Esophagus squamous epithelium (tissue), 5 donors: ENCODE measurements at places on chromosomes 12 and 14. TPM values are rescaled to one million over a fixed set of nuclear protein-coding genes. Genes with fewer than 3 reads are reported as not detected.

DNA sequence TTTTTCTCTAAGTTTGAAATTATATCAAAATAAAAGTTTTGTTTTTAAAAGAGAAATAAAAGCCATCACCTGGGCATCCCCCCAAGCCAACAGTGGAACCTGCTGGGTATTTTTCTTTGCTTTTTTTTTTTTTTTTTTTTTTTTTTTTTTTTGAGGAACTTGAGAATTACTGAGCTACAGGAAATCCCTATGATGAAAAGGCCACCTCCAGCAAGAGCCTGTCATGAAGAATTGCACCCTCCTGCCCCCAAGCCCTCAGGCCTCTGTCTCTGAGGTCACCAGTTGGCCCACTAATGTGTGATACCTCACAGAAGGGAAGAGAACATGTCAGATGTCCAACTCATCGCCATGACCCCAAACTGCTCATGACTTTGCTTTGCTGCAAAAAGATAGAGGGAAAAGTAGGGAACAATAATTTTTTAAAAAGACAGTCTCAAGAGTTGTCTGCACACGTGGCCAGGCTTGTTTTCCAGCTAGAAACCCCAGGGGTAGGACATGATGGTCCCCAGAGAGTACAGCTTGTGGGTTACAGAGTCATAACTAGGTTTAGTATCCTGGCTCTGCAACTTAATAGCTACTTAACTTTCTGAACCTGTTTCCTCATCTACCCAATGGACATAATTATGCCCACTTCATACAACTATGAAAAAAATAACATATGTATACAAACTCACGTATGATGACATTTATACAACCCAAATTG, 124.3 kb upstream of the EGLN3 start:
- no peak overlapping the region for H3K4me3 ChIP-seq
- H3K36me3 ChIP-seq: no peaks in the 10 kb centered on the region
- H3K27ac ChIP-seq: no peak overlapping the region
- no peaks in the 10 kb centered on the region for H3K4me1 ChIP-seq

- H3K4me3 ChIP-seq: no peak overlapping the region
- no peaks in the 10 kb centered on the region for H3K27me3 ChIP-seq
- DNase-seq: no peak
These were observed 14.6 kb upstream of the CACNB3 start for GRCh38 chr12:48803675-48804074.

The CDCA3 gene
- 20.0 TPM for total RNA-seq

The PLA2G1B gene
- not detected for total RNA-seq

- no peak for DNase-seq
- no peaks in the 10 kb centered on the region for H3K27me3 ChIP-seq
- peaks cover 22% of the 10 kb centered on the region for H3K4me1 ChIP-seq
- no peak overlapping the region for H3K4me3 ChIP-seq
These were observed 62.6 kb upstream of the TMCC3 start for GRCh38 chr12:94712815-94713515.

- peaks cover 8% of the 10 kb centered on the region for H3K4me1 ChIP-seq
- H3K36me3 ChIP-seq: no peaks in the 10 kb centered on the region
- H3K4me3 ChIP-seq: no peak overlapping the region
These were observed 110.6 kb downstream of the PRMT8 start for GRCh38 chr12:3601461-3602150.

- H3K27ac ChIP-seq: no peak overlapping the region
- H3K36me3 ChIP-seq: no peaks in the 10 kb centered on the region
- DNase-seq: no peak
- H3K27me3 ChIP-seq: no peaks in the 10 kb centered on the region
These were observed 69.5 kb downstream of the SPPL3 start for GRCh38 chr12:120834489-120835303.

The SALL2 gene
- total RNA-seq: 1.5 TPM

DNA sequence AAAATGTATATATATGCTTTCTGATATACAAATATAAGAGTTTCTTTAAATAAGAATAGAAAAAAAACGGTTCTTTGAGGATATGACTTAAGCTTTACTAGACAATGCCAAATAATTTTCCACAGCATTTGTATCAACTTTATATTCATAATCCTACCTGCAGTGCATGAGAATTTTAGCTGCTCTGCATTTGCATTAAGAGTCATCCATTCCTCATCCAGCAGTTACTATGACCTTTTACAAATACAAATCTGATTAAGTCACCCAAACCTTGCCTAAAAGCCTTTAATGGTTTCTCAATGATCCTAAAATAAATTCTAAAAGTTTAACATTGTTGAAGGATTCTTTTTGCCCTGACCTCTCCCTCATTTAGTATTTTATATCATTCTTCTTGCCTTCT, 116.5 kb downstream of the MGAT4C start:
- no peaks in the 10 kb centered on the region for H3K27me3 ChIP-seq
- no peaks in the 10 kb centered on the region for H3K4me1 ChIP-seq
- DNase-seq: no peak
- H3K36me3 ChIP-seq: no peaks in the 10 kb centered on the region
- no peak overlapping the region for H3K27ac ChIP-seq
- no peak overlapping the region for H3K4me3 ChIP-seq

- peaks cover 21% of the 10 kb centered on the region for H3K4me1 ChIP-seq
- peaks cover 18% of the 10 kb centered on the region for H3K27me3 ChIP-seq
- no peaks in the 10 kb centered on the region for H3K36me3 ChIP-seq
- H3K4me3 ChIP-seq: no peak overlapping the region
- peak overlapping the region; percentile 12 for H3K27ac ChIP-seq
These were observed 9.3 kb downstream of the SYNE3 start for GRCh38 chr14:95507174-95507573.

The RIN3 gene
- 9.7 TPM for total RNA-seq

The TBC1D30 gene
- total RNA-seq: 1.8 TPM

The NFATC4 gene
- 15.5 TPM for total RNA-seq

The TFCP2 gene
- 11.9 TPM for total RNA-seq

DNA sequence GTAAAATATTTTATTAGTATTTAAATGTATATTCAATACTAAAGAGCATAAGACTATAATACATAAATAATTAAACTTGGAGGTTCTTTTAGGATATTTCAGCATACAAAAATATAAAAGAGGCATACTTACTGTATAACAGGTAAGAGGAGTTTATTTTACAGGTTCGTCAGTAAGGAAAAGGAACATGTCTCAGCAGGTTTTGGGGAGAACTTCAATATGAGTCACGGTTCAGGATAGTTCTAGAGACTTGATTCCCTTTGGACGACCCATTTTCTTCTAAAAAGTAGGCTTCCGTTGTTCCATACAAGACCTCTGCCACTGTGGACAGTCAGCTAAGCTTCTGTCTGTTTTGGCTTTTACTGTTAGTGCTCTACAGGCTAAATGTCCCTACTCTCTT, 181.1 kb downstream of the ALX1 start:
- H3K4me1 ChIP-seq: no peaks in the 10 kb centered on the region
- peaks cover 4% of the 10 kb centered on the region for H3K27me3 ChIP-seq
- no peak for DNase-seq
- H3K36me3 ChIP-seq: no peaks in the 10 kb centered on the region

GRCh38 chr12:27812502-27812901, 32.5 kb upstream of the MANSC4 start:
- H3K27ac ChIP-seq: no peak overlapping the region
- no peaks in the 10 kb centered on the region for H3K27me3 ChIP-seq
- H3K4me3 ChIP-seq: no peak overlapping the region
- H3K36me3 ChIP-seq: no peaks in the 10 kb centered on the region
- no peak for DNase-seq

The PTPRR gene
- total RNA-seq: not detected

- H3K4me3 ChIP-seq: no peak overlapping the region
- no peaks in the 10 kb centered on the region for H3K27me3 ChIP-seq
- no peak for DNase-seq
- peaks cover 74% of the 10 kb centered on the region for H3K4me1 ChIP-seq
These were observed 6.7 kb downstream of the GLTP start for GRCh38 chr12:109873653-109874052.

The CRACR2A gene
- total RNA-seq: 0.91 TPM

GRCh38 chr14:32012062-32012461, 65.0 kb upstream of the ARHGAP5 start:
- no peak for DNase-seq
- H3K4me1 ChIP-seq: peaks cover 11% of the 10 kb centered on the region
- H3K27ac ChIP-seq: no peak overlapping the region
- H3K27me3 ChIP-seq: no peaks in the 10 kb centered on the region
- H3K36me3 ChIP-seq: no peaks in the 10 kb centered on the region
- H3K4me3 ChIP-seq: no peak overlapping the region

DNA sequence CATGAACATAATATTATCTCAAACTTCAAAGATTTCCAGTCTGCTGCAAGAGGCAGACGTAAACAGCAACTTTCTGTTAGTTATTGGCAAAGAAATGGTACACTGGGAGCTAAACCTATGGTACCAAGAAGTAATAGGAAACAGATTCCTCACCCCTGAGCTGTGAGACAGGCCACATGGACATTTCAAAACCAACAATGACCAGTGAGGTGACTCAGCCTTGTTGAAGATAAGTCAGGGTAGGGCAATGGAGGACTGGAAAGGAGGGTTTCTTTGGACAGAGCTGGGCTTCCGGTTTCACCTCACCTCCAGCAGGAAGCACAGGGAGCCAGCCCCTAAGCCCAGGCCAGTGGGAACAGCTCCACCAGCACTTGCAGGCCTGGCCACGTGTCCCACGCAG, 1320.5 kb downstream of the AACS start:
- H3K36me3 ChIP-seq: no peaks in the 10 kb centered on the region
- no peaks in the 10 kb centered on the region for H3K27me3 ChIP-seq
- no peak overlapping the region for H3K27ac ChIP-seq
- no peaks in the 10 kb centered on the region for H3K4me1 ChIP-seq
- H3K4me3 ChIP-seq: no peak overlapping the region
- DNase-seq: no peak

- H3K27me3 ChIP-seq: no peaks in the 10 kb centered on the region
- peak; percentile 12 for DNase-seq
These were observed 634 bp downstream of the MED13L start for GRCh38 chr12:116276652-116277466.

The GPRC5D gene
- total RNA-seq: 0.95 TPM

The CAND1 gene
- 77.4 TPM for total RNA-seq

- peaks cover 1% of the 10 kb centered on the region for H3K4me1 ChIP-seq
- H3K4me3 ChIP-seq: no peak overlapping the region
- H3K36me3 ChIP-seq: no peaks in the 10 kb centered on the region
- no peaks in the 10 kb centered on the region for H3K27me3 ChIP-seq
These were observed 6.9 kb downstream of the TBC1D15 start for GRCh38 chr12:71846322-71846940.

DNA sequence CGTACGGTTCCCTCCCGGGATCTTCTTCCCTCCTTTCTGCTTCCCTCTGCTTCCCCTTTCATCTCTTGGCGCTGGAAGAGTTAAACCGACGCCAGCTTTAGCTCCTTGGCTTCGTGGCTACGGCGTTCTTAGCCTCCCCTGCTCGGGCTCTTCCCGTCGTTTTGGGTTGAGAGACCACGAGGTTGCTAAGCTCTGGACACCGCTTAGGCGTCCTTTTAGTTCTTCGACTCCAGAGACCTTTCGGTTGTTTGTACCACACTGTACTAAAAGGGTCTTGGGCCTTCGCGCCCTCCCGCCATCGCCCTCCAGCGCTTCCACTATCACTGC, 545 bp downstream of the CPSF2 start:
- H3K4me3 ChIP-seq: peak overlapping the region; percentile 98
- peak overlapping the region; percentile 96 for H3K27ac ChIP-seq
- H3K36me3 ChIP-seq: no peaks in the 10 kb centered on the region
- H3K4me1 ChIP-seq: peaks cover 14% of the 10 kb centered on the region

The KLHDC1 gene
- 0.97 TPM for total RNA-seq

- no peaks in the 10 kb centered on the region for H3K4me1 ChIP-seq
- no peak for DNase-seq
- no peak overlapping the region for H3K4me3 ChIP-seq
- no peak overlapping the region for H3K27ac ChIP-seq
- H3K27me3 ChIP-seq: no peaks in the 10 kb centered on the region
- H3K36me3 ChIP-seq: no peaks in the 10 kb centered on the region
These were observed 66.0 kb downstream of the BHLHE41 start for GRCh38 chr12:26058818-26059217.

GRCh38 chr14:93628048-93628447, 160.2 kb downstream of the PRIMA1 start:
- DNase-seq: no peak
- no peaks in the 10 kb centered on the region for H3K4me1 ChIP-seq
- no peak overlapping the region for H3K27ac ChIP-seq
- no peaks in the 10 kb centered on the region for H3K36me3 ChIP-seq

DNA sequence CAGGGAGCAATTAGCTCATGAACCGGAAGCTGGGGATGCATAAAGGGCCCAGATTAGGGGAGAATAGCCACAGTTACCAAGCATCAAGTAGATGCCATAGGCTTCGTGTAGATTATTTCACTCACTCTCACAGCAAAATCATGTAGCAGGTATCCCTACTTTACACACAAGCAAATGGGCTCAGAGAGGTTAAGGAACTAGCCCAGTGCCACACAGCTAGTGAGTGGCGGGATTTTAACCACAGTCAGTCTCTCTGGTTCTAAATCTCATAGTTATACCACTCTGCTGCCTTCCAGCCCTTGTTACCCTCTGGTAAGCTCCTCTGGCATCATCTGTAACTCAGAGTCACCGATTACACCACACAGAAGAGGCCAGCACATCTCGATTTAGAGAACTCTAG, 49.0 kb downstream of the IQSEC3 start:
- no peak overlapping the region for H3K4me3 ChIP-seq
- H3K27me3 ChIP-seq: peaks cover 57% of the 10 kb centered on the region
- H3K4me1 ChIP-seq: no peaks in the 10 kb centered on the region
- H3K27ac ChIP-seq: no peak overlapping the region

- no peak overlapping the region for H3K4me3 ChIP-seq
- H3K4me1 ChIP-seq: no peaks in the 10 kb centered on the region
- no peak for DNase-seq
- no peaks in the 10 kb centered on the region for H3K36me3 ChIP-seq
These were observed 139.3 kb upstream of the LMNTD1 start for GRCh38 chr12:25692115-25693035.

DNA sequence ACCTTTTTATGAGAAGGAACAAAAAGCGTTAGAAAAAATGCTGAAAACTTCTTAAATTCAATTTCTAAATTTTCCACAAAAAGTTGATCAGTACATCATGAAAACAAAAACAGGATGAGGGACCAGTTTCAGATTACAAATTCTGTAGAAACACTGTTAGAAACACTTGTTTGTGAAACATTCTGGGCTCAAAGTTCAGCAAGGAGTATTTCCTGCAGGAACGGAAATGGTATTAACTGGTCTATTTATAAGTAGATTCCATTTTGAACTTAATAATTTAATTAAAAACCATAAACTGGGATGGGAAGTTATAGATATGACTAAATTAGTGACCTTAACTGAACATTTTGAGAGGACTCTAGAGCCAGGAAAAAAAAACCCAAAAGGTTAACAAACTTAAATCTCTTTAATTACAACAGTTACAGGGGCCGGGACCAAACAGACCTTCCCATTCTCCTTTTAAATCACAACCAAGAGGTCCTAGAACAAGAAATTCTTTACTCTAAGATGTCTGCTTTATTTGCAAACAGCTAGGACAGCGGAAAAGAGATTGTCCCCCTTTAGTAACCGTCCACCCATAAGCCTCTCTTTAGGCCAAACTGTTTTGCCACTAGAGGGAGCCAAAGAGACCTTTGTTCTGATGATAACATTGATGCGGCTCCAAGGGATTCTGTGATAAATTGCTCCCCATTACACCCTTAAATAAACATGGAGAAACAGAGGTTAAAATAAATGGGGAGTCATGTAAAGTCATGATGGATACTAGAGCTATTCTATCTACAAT, 69.0 kb upstream of the RERGL start:
- H3K36me3 ChIP-seq: no peaks in the 10 kb centered on the region
- H3K4me3 ChIP-seq: no peak overlapping the region
- no peak for DNase-seq
- no peak overlapping the region for H3K27ac ChIP-seq
- no peaks in the 10 kb centered on the region for H3K27me3 ChIP-seq

- no peaks in the 10 kb centered on the region for H3K27me3 ChIP-seq
- H3K4me1 ChIP-seq: no peaks in the 10 kb centered on the region
- DNase-seq: no peak
- no peaks in the 10 kb centered on the region for H3K36me3 ChIP-seq
These were observed 81.5 kb downstream of the AEBP2 start for GRCh38 chr12:19520646-19521415.

The FIGNL2 gene
- 0.38 TPM for total RNA-seq
